ENCODE measurements at places on chromosomes 7 and 10. TPM values are rescaled to one million over a fixed set of nuclear protein-coding genes. Genes with fewer than 3 reads are reported as not detected.

WNT8B gene
- not detected for total RNA-seq

HILPDA gene
- total RNA-seq, result 30.8 TPM

UFSP1 gene
- total RNA-seq, result 4.0 TPM

NUTM2A gene
- 0.51 TPM for total RNA-seq

ERVW-1 gene
- total RNA-seq, result not detected

RPP30 gene
- 32.2 TPM for total RNA-seq

FAM241B gene
- total RNA-seq, result 0.26 TPM

PHYHIPL gene
- total RNA-seq, result not detected

ATP6V0A4 gene
- not detected for total RNA-seq

UNCX gene
- total RNA-seq, result not detected

MYOF gene
- 298 TPM for total RNA-seq

IDI2 gene
- not detected for total RNA-seq

MORN4 gene
- 6.4 TPM for total RNA-seq

CHRM2 gene
- total RNA-seq, result 7.9 TPM
